ENCODE measurements at places on chromosomes 4 and X.

DNA sequence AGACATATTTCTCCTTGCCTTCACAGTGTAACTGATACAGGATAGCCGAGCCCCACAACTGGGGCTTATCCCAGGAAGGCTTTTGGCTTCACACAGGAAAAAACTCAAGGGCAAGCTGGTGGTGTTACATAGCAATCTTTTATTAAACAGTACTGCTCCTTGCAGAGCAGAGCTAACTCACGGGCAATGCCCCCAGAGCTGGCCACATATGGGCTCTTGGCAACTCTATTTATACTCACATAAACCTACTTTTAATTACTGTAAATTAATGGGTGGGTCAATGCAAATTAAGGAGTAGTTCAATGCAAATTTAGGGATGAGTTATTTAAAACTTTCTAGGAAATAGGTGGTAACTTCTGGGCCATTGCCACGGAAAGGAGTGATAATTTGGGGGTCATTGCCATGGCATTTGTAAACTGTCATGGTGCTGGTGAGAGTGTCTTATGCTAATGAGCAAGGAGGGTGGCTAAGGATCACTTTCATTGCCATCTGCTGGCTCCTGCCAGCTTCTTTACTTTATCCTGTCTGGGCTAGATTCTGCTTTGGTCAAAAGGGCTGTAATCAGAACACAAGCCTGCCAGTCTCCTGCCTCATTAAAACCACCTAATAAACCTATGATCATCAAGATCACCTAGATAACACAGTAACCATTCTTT is 288.8 kb downstream of the CENPC start:
- no peak for DNase-seq

- DNase-seq, result peak; percentile 20
Measured at GRCh38 chrX:43836435-43837184, 45.6 kb downstream of the MAOB start.

DNA sequence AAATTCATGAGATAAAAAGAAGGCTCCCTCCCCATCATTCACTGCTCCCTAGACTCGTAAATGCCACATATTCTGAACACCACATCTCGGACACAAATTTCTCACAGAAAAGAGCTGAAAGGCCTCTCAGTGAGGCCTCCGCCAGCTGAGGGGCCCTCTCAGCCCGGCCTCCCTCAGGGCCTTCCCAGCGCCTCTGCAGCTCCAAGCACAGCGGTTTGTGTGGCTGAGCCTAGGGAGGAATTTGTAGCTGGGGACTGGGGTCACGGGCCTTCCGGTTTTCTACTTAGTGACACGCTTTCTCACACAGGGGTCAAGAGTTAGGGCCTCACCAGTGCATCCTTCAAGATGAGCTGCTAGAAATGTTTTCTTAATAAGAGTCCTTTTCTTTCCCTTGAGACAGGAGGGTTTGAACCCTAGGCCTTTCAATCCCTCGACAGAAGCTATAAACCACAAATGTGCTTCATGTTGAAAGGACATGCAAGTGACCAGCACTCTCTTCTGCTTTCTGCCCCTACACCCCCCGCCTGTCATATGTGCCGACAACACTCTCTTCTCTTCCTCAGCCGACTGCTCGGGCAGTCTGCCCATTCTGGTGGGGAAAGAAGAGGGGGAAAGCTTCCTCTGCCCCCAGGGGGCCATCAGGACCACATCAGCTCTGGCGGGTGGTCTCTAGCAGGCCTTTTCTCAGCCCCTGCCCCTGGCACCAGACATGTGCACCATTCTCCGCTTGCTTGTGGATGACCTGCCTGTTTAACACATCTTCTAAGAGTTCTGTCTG is 104.9 kb downstream of the CHIC2 start:
- DNase-seq, result no peak

- DNase-seq, result no peak
Measured at GRCh38 chrX:9738151-9738550, 27.5 kb downstream of the GPR143 start.

DNA sequence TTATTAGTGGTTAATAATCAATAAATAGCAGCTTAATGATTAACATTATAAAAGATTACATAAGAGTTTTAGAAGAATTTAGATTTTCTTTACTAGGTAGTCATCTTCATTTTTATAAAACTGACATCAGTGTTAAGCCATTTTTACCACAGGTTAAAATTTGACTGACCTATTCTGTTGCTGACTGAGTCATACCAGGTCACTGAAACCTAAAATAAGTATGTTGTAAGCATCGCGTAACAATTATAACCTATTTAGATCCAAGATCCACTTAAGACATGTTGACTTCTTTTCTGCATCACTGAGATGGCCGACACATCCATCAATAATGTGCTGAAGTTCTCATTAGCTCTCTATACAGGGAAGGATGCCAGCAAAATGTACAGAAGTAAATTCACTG is 36.7 kb downstream of the ARX start:
- DNase-seq, result no peak

- DNase-seq, result peak; percentile 70
Measured at GRCh38 chr4:95825546-95825945, 14.3 kb upstream of the PDHA2 start.

GRCh38 chr4:88283661-88284438 is 511 bp downstream of the PPM1K start:
- DNase-seq, result no peak

Measured in SK-N-MC (cell line).